Motor neuron (in vitro differentiated cells): ENCODE measurements at places on chromosomes 2 and 18.

- no peak for ATAC-seq
Observed at GRCh38 chr2:8849327-8849726, 11.9 kb upstream of the KIDINS220 start.

DNA sequence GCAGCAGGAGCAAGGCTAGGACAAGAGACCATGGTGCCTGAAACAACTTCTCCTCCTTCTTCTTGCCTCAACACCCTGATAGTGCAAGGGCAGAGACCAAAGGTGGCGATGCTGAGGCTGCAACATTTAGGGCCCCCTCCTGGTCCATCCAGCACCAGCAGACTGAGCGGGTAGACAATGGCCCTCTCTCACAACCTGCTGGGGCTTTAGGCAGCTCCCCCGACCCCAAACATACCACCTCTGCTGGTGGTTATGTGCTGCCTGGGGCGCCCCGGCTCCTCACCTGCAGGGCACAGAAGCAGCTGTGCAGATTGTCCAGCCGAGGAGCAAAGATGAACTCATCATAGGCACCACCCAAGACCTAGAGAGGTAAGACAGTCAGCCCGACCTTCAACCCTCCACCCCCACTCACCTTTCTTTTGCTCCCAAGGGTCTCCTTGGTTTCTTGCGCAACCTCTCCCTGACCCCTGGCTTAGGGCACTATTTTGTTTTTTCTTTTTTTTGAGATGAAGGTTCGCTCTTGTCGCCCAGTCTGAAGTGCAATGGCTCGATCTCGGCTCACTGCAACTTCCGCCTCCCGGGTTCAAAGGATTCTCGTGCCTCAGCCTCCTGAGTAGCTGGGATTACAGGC lies 3.5 kb downstream of the DNPEP start:
- ATAC-seq: no peak

DNA sequence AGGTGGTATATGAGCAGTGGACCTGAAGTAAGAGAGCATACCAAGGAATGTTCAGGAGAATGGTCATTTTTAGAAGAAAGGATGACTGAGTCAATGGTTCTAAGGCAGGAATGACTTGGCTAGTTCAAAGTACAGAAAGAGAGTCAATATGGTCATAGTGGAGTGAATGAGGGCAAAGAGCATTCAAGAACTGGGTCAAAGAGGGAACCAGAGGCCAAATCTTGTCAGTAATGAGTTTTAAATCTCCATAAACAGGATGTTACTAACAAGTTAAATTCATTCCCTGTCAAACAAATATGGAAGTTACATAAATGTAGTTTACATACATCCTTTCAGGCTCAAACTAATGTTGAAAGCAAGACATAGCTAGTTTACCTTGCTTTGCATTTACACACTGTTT lies 16.1 kb downstream of the CALCRL start:
- ATAC-seq: no peak

DNA sequence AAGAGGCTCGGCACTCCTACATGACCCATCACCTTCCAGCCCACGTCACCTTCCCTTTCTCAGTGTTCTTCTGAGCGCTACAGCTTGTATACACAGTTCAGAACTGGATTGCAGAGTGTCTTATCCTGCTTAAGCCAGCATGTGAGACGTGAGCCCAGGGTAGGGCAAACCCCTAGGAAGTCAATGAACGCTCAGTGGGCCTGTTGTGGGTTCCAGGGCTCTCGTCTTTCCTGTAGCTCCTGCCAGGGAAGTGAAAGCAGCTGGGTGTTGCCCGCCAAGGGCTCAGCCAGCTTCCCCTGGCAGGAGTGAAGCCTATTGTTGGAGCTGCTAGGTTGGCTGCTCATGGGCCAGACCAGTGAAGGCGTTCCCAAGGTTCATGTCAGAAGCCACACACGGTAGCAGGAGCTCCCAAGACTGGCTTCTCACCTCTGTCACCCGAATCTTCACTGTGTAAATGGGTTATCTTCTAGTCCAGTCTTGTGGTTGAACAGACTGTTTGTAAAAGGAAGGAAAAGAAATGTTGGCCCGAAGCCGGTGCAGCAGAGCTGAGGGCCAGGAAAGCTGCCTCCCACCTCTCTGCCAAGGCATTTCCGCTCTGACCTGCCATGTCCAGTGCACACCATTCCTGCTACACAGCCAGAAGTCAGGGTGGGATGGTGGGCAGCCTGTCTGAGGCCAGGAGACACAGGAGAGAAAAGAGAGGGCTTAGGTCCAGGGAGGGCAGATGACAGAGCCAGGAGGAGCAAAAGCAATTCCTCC lies 69.6 kb upstream of the RMDN2 start:
- ATAC-seq: no peak

GRCh38 chr2:225041851-225042799 lies at the start of gene DOCK10:
Gene DOCK10 (minus strand): TSS chr2:225042468. CDS start chr2:225042374, 94 bp downstream.
- ATAC-seq: peak; percentile 73

DNA sequence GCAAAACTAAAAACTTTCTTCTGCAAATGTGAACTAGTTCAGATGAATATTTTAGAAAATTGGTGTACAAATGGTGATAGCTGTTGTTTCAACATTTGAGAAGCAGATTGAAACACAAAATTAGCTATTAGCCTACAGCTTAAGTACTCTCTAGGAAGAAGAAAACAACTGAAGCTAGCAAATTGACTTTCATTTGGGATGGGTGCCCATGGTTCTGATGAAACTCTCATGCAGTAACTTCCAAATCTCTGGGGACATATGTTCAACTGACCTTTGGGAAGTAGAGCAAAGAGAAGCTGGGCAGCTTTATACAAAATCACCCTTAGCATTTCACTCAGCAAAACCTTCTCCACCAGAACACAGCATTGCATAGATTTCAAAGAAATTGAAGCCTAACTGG lies 119.0 kb downstream of the GALNT13 start:
- ATAC-seq: no peak

DNA sequence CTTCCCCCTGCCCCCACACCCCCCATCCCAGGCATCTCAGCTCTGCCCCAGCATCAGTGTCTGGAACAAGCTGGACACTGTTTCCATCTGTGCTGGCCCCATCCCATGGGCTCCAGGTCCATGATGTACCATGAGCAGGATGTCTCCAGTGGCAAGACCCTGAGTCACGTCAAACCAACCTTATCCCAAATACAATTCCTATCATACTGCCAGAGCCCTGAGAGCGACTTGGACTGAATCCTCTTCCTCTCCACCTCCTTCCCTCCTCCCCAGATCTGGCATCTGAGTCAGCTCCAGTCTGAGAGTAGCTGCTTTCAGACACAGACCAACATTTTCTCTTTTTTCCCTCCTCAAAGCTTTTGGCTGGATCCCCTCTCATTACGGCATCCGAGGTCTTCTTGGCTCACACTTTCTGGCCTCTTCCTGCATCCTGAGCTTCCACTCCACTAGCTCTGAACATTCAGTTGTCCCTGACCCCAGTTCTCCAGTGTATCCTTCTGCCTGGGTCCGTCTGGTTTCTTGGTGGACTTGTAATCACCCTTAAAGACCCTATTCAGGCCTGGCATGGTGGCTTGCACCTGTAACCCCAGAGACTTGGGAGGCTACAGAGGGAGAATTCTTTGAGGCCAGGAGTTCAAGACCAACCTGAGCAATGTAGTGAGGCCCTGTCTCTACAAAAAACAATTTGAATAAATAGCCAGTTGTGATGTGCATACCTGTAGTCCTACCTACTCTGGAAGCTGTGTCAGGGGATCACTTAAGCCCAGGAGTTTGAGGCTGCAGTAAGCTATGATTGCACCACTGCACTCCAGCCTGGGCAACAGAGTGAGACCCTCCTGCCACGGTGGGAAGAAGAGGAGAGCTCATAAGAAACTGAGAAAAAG lies 68.3 kb downstream of the ACKR3 start:
- ATAC-seq: no peak

- ATAC-seq: no peak
Observed at GRCh38 chr2:224523626-224524577, 61.3 kb downstream of the CUL3 start.

DNA sequence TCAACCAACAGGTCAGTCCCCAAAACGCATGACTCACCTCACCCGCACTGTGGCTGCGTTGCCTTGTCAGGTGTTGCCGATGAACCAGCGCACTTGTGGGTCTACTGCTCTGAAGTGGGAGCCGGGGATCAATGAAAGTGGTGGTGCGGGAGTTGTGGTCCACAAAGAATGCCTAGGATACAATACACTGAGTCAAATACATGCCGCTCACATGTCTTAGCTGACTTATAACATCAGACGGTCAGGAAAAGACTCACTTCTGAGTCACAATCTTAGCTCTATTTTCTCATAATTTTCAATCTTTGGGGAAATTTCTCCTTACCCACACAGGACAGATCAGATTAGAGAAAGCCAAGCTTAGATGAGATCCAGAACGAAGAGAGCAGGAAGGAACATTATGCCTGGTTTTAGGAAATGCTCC lies 107.1 kb upstream of the STK17B start:
- ATAC-seq: no peak

GRCh38 chr2:11865805-11866204 lies 119.4 kb downstream of the LPIN1 start:
- ATAC-seq: no peak

GRCh38 chr2:208620487-208620978 lies 213.9 kb downstream of the PTH2R start:
- no peak for ATAC-seq

GRCh38 chr2:15260835-15261234 lies 300.3 kb downstream of the NBAS start:
- ATAC-seq: no peak

DNA sequence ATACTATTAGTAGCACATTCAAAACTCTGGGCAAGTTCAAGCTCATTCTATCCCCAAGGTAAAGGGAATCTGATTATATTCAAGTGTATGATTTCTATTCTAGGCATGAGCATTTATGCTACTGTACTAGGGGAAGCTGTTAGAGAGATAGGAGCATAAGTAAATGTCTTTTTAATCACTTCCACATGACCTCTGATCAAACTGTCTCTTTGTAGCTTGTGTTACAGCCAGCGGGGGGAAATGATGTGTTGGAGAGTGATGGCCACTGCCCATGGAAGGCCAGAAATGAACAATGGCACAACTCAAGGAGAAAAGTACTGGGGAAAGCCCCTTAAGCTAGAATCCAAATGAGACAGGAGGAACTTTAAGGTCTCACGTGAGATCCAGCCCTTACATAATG lies 894.9 kb upstream of the CDH2 start:
- ATAC-seq: no peak

DNA sequence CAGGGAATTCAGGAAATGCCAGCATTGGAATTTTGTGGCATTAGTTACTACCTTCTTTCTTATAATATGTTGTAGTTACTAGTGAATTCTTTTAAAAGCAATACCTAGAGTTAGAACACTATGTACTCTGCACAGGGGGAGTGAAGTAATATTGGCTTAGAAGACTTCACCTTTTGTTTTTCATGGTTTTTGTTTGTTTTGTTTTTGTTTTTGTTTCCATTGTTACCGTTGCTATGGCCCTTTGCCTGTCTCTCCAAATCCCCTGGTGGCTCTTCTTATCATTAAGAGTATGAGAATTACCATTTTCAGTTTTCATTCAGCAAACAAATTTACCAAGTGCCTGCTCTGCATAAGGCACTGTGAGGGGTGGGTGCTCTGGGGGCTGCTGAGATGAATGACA lies 160.1 kb downstream of the HAUS1 start:
- no peak for ATAC-seq

DNA sequence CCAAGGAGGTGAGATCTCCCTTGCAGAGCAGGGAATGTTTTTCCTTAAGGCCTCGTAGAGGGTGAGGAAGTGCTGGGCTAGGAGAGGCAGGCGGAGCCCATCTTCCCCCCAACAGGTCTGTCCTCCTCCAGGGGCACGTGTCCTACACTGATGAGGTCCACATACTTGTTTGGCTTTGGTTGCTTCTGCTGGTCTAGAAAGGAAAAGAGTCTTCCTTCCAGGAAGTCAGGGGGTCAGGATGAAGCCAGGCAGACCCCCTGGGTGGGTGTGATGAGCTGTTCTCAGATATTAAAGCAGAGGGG lies 6.0 kb downstream of the SH3BP4 start:
- no peak for ATAC-seq

- no peak for ATAC-seq
Observed at GRCh38 chr18:58997811-58998337, 133.2 kb downstream of the ZNF532 start.

DNA sequence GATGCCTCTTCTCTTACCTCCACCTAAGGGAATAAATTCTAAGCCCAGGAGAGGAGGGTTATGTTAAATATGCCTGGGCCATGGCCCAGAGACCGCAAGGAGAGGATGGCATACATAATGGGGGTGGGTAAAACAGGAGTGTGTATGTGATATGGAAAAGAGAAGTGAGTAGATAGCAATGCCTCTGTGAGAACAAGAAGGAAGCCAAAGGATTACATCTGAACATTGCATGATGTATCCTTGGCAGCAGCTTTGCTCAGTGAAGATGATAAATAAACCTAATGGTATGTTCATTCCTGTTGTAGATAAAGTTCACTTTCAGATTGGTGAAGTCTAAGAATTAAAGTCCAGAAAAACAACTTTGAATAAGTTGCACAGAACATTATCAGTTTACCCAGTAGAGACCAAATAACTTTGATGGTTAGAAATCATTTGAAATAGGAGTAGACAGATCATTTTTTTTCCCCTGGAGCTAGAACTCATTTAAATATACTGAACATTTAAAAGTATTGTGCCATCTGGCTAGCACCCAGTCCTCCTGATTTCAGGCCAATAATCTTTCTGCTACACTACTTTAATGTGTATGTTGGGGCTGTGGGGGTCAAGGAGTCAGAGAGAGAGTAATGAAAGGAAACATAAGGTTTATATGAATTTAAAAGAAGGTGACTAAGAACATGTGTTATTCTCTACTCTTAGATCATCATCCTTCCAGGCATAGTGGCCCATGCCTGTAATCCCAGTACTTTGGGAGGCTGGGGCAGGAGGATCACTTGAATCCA lies 231.7 kb downstream of the PARD3B start:
- peak; percentile 60 for ATAC-seq

- no peak for ATAC-seq
Observed at GRCh38 chr2:162230761-162231160, 12.5 kb downstream of the FAP start.

DNA sequence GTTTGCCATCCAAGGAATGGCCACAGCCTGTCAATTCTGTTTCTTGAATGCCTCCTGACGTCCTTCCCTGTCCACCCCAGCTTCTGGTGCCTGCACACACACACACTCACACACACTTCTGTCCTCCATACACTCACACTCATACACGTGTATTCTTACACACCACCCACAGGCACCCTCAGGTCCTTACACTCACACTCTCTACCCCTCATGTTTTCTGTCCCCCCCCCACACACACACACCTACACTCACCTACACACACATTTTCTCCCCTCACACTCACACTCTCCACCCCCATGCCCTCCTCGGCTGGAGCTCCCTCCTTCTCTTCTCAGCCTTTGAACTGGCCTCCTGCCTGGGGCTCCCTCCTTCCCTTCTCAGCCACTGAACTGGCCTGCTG lies 148.0 kb upstream of the SALL3 start:
- no peak for ATAC-seq

- no peak for ATAC-seq
Observed at GRCh38 chr18:79629249-79629558, 50.4 kb upstream of the CTDP1 start.

- no peak for ATAC-seq
Observed at GRCh38 chr18:13260197-13260934, 41.8 kb downstream of the LDLRAD4 start.

GRCh38 chr18:63697097-63697660 lies 5.6 kb upstream of the SERPINB11 start:
- ATAC-seq: no peak

- peak; percentile 68 for ATAC-seq
Observed at GRCh38 chr2:230068016-230068650, 591 bp downstream of the SLC16A14 start.

GRCh38 chr2:72925328-72925943 lies 8.1 kb downstream of the EMX1 start:
- no peak for ATAC-seq
